ENCODE measurements at places on chromosomes 4 and X.

- no peak for DNase-seq
Observed at GRCh38 chrX:148555571-148556243, 55.3 kb downstream of the AFF2 start.

GRCh38 chr4:187417721-187418120, 577.9 kb upstream of the ZFP42 start:
- no peak for DNase-seq

DNA sequence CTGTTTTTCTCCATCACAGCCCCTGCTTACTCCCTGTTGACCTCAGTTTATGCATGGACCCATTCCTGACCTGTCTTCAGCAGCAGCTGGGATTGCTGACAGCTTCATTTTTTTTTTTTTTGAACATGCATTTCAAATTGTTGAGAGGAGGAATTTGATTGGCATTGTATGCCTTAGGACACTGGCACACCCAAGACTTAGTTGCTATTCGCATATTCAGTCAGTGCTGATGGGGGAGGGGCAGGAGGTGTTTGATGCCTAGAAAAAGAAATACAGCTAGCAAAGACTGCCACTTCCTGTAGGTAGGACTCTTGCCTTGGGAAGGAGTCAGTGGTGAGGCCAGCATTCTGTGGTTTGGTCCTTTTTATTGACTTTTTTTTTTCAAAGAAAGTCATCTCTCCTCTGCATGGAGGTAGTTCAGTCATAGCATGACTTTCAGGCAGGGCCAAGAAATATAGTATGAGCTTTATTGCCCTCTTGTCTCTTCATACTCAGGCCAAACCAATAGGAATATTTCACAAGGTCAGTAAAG, 33.6 kb upstream of the XK start:
- DNase-seq: no peak

- no peak for DNase-seq
Observed at GRCh38 chrX:5807181-5807580, 421.5 kb downstream of the NLGN4X start.

- no peak for DNase-seq
Observed at GRCh38 chrX:124045109-124045508, 83.6 kb downstream of the STAG2 start.

GRCh38 chr4:133137571-133137970, 11.5 kb upstream of the PCDH10 start:
- no peak for DNase-seq

- DNase-seq: no peak
Observed at GRCh38 chrX:135931644-135932487, 38.4 kb downstream of the SAGE1 start.

DNA sequence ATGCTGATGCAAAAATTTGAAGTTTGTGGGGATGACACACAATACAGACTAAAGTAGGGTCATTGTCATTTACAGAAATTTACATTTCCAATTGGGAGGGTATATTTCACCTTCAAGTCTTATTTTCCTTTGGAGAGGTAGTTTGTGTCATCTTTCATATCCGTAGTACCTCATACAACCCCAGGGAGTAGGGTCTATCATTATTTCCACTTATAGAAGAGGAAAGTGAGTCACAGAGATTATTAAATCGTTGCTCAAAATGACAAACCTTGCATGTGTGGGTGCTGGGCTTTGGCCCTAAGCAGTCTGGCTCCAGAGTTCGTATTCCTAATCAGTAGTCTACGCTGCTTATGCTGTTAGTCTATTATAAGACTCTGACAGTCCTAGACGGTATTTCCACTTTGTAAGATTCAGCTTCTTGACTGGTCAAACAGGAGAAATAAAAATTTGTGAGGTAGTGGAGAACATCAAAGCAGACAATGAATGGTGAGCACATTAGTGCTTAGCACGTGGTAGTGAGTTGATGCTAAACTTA, 516.5 kb downstream of the PCDH7 start:
- no peak for DNase-seq

- DNase-seq: no peak
Observed at GRCh38 chrX:13854003-13854402, 37.1 kb upstream of the GPM6B start.

DNA sequence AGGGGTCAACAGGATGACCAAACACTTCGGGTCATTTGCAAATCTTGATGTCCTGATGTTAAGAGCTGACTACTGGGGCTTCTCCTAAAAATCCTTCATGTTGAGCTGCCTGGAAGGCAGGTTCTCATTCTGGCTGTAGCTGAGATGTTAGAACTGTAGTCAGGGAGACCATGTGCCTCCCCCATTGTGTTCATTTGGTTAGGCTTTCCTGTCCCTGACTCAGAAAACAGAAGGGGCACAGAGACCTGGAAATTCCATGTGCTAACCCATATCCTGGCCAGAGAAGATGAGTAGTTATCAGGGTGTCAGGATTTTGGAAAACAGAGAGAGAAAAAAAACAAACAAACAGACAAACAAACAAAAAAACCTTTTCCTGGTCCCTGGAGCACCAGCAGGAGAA, 177.5 kb downstream of the AR start:
- DNase-seq: no peak

- DNase-seq: no peak
Observed at GRCh38 chr4:129355516-129355915, 259.6 kb downstream of the C4orf33 start.

- DNase-seq: no peak
Observed at GRCh38 chr4:10040049-10040892, 19.0 kb upstream of the SLC2A9 start.

DNA sequence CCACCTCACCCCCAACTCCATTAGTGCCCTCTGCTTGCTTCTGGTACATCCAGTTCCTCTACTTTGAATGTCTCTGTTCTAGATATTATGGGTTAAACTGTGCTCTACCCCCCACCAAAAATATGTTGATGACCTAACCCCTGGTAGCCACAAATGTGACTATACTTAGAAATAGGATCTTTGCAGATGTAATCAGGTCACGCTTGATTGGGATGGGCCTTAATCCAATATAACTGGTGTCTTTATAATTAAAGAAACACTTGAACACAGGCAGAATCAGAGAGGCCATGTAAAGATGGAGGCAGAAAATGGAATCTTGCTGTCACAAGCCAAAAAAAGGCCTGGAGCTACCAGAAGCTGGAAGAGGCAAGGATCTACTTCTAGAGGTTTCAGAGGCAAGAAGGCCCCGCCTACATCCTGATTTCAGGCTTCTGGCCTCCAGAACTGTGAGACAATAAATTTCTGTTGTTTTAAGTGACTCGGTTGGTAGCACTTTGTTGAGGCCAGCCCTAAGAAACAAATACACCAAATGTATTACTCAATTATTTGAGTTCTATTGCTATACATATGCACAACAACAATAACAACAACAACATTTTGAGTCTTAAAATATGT, 220.0 kb downstream of the PPP3CA start:
- no peak for DNase-seq

GRCh38 chr4:83285055-83285407, 433 bp upstream of the COQ2 start:
- DNase-seq: no peak

DNA sequence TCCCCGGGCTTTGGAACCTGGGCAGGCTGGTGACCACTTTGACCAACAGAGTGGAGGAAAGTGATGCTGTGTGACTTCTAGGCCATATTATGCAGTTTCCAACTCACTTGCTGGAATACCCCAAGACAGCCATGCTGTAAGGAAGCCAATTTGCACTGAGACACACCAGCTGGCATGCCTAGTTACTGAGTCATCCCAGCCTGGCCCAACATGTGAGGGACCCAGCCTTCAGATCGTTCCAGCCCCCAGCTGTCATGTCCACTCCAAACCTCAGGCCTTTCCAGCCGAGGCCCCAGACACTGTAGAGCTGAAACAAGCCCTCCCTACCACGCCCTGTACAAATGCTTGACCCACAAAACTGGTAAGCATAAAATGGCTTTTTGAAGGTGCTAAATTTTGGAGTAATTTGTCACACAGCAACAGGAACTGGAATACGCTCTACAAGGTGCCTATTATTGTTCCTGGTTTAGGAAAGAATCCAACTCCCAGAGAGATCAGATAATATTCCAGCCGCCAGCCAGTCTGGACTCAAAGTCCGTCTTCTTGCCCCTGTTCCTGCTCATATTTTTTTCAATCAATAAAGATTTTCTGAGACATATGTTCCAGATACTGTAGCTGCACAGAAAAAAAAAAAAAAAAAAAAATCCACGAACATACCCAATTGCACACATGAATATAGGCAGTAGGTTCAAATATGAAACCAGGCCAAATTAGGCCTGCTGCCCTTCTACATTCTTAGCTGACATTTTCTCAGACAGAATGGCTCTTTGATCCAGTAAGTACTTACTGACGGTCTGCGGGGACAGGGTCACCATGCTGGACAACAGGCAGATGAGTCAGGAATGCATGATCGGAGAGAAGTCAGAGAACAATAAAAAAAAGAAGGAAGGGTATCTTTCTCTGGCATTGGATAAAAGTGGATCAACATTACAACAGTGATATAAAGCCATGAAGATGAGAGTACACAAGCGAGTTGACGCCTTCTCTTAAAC, 35.1 kb downstream of the SH3KBP1 start:
- DNase-seq: no peak
